ENCODE measurements at places on chromosomes 2 and 18. TPM values are rescaled to one million over a fixed set of nuclear protein-coding genes. Genes with fewer than 3 reads are reported as not detected.

MC5R gene
- not detected for total RNA-seq

DNA sequence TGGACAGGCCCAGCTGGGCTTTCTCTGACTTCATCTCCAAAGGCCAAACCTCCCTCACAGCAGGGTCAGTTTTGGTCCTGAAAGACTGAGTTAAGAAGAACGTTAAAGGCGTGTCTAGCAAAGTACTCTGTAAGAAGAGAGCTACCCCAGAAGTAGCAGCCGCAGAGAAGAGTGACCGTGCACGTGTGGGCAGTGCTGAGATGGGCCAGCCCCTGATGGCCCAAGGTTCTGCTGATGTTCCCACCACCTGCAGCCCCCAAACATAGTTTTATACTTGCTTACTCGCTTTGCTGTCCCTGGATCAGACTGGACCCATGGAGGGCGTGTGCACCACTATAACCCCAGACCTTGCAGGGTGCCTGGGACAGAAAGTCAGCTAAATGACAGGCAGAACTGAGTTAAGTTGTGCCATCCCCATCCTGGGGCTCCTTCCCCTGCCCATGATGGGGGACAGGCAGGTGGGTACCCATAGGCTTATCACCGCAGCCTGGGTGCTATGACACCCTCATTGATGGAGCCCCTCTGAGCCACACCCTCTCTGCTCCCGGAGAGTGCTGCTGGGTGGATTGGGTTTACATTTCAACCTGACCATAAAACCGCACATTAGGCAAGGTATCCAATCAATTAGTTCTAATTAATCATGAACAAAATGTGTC is 367.3 kb upstream of the HS6ST1 start:
- no peaks in the 10 kb centered on the region for H3K27me3 ChIP-seq
- H3K4me1 ChIP-seq: no peaks in the 10 kb centered on the region
- H3K4me3 ChIP-seq: no peak overlapping the region
- H3K27ac ChIP-seq: no peak overlapping the region
- DNase-seq: no peak

GRCh38 chr2:238387332-238387731 is 39.4 kb upstream of the ASB1 start:
- H3K36me3 ChIP-seq: no peaks in the 10 kb centered on the region
- no peak overlapping the region for H3K27ac ChIP-seq
- no peak for DNase-seq
- H3K27me3 ChIP-seq: no peaks in the 10 kb centered on the region

GRCh38 chr2:105391058-105391627 is 7.7 kb downstream of the FHL2 start:
- DNase-seq: no peak
- H3K36me3 ChIP-seq: no peaks in the 10 kb centered on the region
- H3K4me3 ChIP-seq: no peak overlapping the region

TIA1 gene
- 44.2 TPM for total RNA-seq
